Stimulated activated naive B cell treated with anti-CD40 and anti-IgM and Interleukin-4, amounts not matched to agents 10 μg/mL and 1 μg/mL and 100 μg/mL, for 72 hours (primary cell): ENCODE measurements at places on chromosomes 7 and 10.

- no peak for DNase-seq
These were observed 138.1 kb downstream of the RELN start for GRCh38 chr7:103851357-103851756.

DNA sequence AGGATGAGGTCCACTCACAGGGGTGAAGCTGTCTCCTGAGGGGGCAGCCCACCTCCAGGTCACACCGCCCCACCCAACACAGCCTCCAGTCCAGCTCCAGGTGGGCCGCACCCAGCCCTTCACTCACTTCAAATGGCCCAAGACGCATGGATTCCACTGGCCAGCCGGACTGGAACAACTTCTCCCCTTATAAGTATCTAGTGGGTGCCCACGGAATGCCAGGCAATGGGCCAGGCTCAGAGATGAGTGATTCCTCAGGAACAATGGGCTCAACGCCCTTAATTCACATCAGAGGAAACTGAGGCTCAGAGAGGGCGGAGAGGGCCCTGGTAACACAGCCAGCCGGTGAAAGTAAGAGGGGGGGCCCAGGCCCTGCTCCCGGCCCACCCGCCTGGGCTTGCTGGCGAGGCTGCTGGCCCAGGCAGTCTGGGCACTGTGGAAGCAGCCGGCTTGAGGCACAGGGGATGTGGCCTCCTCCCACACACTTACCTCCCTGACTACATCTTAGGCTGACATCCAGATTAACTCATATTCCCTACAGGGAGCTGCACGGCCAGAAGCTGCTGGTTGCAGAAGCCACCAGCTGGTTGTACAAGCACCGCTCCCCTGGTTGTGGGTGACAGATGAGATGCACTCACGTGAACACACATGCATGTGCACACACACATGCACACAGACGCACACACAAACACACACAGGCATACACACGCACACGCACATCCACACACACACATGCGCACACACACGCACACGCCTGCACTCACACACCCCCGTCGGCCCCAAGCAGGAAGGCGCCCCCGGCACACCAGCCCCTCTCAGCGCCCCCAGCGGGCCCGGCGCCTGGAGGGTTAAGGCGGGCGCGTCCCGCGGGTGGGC is 1.0 kb upstream of the FAM20C start:
- no peak for DNase-seq

GRCh38 chr10:34017281-34017680 is 682.8 kb upstream of the NRP1 start:
- no peak for DNase-seq

DNA sequence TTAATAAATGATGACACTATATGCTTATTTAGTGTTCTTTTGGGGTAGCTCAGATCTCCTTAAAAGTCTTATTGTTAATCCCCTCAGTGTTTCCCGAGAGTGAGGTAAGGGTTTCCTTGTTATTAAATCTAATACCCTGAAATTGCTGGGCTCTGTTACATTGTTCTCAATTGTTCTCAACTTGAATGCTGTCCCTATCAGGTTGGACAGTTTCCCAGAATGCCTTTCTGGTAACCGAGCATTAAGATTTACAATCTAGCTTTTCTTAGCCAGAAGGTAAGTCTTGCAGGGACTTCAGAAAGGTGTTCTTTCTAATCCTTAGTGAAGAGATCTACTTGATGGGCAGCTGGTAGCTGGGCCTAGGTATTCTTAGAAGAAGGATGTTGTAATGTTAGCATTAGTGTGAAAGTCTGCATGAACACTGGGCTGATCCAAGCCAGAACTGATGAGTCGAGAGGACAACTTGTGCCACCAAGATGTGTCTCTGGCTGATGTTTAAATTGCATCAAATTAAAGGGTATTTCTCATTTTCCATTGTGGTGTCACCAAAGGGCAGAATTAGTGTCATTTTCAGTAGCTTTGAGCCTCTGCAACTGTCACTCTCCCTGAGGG is 89.9 kb downstream of the SND1 start:
- no peak for DNase-seq

- DNase-seq, result no peak
These were observed 7.2 kb downstream of the TAS2R16 start for GRCh38 chr7:122988333-122988732.

GRCh38 chr7:157008206-157009169 is 2.0 kb downstream of the MNX1 start:
- no peak for DNase-seq

- no peak for DNase-seq
These were observed 789 bp downstream of the PDGFA start for GRCh38 chr7:518630-519483.
